Activated T-helper 1 cell treated with anti-CD3 and anti-CD28 coated beads, Interleukin-12 subunit alpha, Interleukin-12 subunit beta, Interleukin-2, Interleukin-4 antibody, amounts not matched to agents 30 ng/mL and 10 ng/mL and 1 ng/mL, durations not matched to agents 14 hours and 24 hours and 36 hours (primary cell): ENCODE measurements at places on chromosomes 2 and 18. TPM values are rescaled to one million over a fixed set of nuclear protein-coding genes. Genes with fewer than 3 reads are reported as not detected.

DNA sequence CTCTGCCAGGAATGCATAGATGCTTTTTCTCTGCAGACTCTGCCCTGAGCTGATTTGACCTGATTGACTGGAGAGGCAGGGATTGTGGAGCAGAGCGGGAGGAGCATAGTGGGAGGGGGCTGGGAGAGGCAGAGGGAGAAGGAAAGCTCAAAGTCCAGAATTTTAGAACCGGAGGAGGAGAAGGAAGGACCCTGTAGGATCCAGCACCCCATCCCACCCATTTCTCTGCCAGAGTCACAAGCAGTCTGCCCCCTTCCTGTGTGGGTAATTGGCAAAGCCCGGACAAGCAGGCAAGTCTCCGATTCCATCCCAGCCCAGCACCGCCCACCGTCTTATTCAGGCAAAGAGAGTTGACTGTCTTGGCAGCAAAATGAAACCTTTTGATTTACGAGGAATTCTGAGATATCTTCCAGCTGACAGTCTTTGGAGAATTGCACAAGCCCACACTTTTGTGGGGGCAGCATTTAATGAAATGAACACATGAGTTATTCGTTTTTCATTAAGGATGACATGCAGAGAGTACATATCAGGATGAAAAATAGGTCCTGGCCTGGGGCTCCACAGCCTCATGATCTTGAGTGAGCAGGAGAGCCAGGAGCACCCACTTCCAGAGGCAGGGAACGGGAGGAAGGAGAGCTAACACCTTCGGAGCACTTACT, 103.1 kb downstream of the MCFD2 start:
- no peaks in the 10 kb centered on the region for H3K36me3 ChIP-seq
- peaks cover 12% of the 10 kb centered on the region for H3K27me3 ChIP-seq
- no peak overlapping the region for H3K27ac ChIP-seq
- DNase-seq, result no peak
- no peak overlapping the region for H3K4me3 ChIP-seq

IFT172 gene
- 13.4 and 13.5 TPM in 2 replicates for total RNA-seq

ADD2 gene
- total RNA-seq, result 6.9 and 9.0 TPM in 2 replicates

- no peak overlapping the region for H3K4me3 ChIP-seq
- no peaks in the 10 kb centered on the region for H3K27me3 ChIP-seq
- no peak for DNase-seq
- no peak overlapping the region for H3K27ac ChIP-seq
- no peaks in the 10 kb centered on the region for H3K36me3 ChIP-seq
These were observed 13.0 kb downstream of the IMPA2 start for GRCh38 chr18:11994336-11994702.

GRCh38 chr2:42140496-42140895, 28.7 kb upstream of the EML4 start:
- H3K27ac ChIP-seq, result no peak overlapping the region
- no peak for DNase-seq
- H3K4me3 ChIP-seq, result no peak overlapping the region
- peaks cover 77% of the 10 kb centered on the region for H3K4me1 ChIP-seq

DNA sequence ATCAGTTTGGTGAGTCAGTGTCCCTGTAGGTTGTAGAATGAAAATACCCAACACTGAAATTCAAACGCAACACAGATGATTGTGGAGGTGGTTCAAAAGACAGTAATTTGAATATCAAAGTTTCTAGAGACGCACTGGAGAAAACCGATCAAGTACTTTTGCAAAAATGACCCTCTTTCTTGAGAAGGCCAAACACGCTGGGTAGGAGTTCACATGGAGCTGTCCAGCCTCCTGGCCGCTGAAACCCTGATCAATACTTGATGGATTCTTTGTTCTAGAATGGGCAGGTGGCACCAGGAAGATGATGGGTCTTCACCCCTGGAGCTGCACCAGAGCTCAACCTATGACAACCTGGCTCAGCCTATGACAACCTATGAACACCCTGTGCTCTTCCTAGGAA, 39.7 kb upstream of the UBE2F start:
- no peak overlapping the region for H3K27ac ChIP-seq
- peaks cover 24% of the 10 kb centered on the region for H3K4me1 ChIP-seq
- no peak for DNase-seq
- H3K36me3 ChIP-seq, result peaks cover 7% of the 10 kb centered on the region
- no peak overlapping the region for H3K4me3 ChIP-seq

DNA sequence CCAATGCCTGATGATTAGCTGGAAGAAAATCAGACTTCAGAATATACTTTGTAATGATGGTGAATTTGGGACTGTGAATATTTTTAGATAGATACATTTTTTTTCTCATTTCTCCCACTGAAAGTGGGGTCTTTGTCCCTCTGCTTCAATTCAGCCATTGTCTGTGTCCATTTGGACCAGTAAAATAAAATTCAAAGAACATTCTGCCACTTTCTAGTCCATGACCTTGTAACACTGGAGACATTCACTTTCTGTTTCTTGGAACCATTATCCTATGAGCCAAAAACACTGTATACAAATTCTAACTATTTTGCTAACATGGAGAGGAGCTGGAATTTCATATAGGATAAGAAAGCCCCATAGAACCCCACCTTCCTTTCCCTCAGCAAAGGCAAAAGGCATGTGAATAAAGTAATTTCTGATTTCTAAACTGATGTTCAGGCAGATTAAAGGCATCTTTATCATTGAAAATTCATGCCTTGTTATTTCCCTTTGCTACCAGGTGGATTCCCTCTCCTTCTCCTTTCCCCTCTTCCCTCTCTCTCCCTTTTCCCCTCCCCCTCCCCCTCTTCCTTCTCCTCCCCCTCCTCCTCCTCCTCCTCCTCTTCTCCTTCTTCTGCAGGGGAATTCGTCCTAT, 2010.4 kb upstream of the LRRTM1 start:
- no peaks in the 10 kb centered on the region for H3K27me3 ChIP-seq
- H3K4me1 ChIP-seq, result no peaks in the 10 kb centered on the region
- H3K27ac ChIP-seq, result no peak overlapping the region
- no peaks in the 10 kb centered on the region for H3K36me3 ChIP-seq
- no peak overlapping the region for H3K4me3 ChIP-seq
- DNase-seq, result no peak

LYPD6B gene
- not detected in 2 replicates for total RNA-seq

DYNAP gene
- not detected in 2 replicates for total RNA-seq

- peaks cover 15% of the 10 kb centered on the region for H3K36me3 ChIP-seq
- H3K27me3 ChIP-seq, result no peaks in the 10 kb centered on the region
- no peak overlapping the region for H3K4me3 ChIP-seq
- DNase-seq, result no peak
- peaks cover 12% of the 10 kb centered on the region for H3K4me1 ChIP-seq
These were observed 19.8 kb downstream of the RPRD1A start for GRCh38 chr18:36047521-36047920.

RNF103 gene
- total RNA-seq, result 13.6 and 14.3 TPM in 2 replicates

DNA sequence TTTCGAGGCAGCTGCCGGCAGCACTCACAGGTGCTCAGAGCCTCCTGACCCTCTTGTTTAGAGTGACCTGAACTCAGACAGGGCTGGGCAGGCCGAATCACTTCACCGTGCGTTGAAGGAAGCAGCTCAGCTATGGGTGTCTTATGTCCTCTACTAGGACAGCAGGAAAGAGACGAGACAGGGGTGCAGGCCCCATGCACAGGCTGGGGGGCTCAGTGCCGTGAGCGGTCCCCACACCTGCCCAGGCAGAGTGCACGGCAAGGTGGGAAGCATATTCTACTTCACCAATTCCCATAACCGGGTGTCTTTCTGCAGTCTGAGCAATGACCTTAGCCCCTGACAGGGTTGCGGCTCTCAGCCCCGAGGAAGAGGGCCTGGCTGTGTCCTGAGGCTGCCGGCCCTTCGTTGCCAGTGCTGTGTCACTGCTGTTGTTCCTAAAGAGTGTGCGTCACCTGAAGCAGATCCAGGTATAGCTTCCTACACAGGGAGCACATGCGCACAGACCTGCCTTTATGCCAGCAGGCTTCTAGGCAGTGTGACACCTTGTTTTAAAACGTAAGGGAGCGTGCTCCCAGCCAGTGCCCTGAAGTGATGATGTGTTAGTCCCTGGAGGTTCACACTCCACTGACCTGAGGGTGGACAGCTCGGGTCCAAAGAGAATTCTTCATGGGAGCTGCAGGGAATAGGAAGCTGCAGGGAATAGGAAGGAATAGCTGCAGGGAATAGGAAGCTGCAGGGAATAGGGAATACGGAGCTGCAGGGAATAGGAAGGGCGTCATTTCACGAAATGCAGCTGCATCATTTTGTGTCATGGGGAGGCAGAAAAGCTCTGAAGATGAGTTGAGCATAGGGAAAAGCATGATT, 207.9 kb upstream of the SALL3 start:
- no peak overlapping the region for H3K27ac ChIP-seq
- no peak for DNase-seq
- H3K4me3 ChIP-seq, result no peak overlapping the region
- no peaks in the 10 kb centered on the region for H3K4me1 ChIP-seq

GRCh38 chr2:196334710-196335109, 163.3 kb upstream of the STK17B start:
- H3K36me3 ChIP-seq, result no peaks in the 10 kb centered on the region
- H3K27ac ChIP-seq, result no peak overlapping the region
- no peaks in the 10 kb centered on the region for H3K4me1 ChIP-seq
- no peak overlapping the region for H3K4me3 ChIP-seq
- DNase-seq, result no peak
- H3K27me3 ChIP-seq, result peaks cover 2% of the 10 kb centered on the region

SH3RF3 gene
- 0.39 and 0.54 TPM in 2 replicates for total RNA-seq

REG3G gene
- not detected in 2 replicates for total RNA-seq

DNA sequence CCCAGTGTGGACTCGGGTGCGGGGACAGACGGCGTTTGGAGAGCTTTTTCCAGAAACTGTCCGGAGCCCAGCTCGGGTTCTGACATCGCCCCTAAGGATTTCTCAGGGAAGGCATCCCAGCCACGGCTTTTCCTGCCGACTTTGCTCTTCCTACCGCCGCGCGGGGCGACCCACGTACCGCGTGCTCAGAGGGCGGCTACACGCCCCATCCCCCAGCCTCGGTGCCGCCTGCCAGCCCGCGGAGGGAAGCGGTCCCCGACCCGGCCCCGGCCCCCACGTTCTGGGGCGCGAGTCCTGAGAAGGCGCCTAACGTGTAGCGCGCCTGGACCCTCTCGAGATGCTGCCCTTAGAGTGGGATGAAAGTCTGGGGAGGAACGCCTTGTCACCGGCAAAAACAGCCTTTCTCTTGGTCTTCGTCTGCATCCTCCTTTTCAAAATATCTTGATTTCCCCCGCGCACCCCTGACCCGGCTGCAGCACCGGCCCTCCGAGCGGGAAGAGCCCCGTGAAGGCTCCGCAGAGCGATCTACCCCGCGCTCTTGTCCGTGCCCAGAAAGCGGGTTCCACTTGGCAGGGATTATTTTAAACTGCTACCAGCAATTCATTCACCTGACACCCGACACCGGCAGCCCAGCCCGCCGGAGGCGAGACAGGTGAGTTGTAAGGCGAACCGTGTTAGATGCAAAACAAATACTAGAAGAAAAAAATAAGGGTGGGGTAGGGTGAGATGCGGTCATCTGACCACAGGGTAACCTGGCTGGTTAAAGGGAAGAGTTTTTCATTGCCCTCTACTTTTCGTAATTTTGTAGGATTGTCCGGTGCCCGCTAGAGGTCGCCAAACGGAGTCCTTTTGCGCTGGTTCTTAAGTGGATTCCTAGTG, 812 bp upstream of the KCNG3 start:
- peak overlapping the region; percentile 82 for H3K27ac ChIP-seq
- peaks cover 40% of the 10 kb centered on the region for H3K27me3 ChIP-seq
- H3K4me3 ChIP-seq, result peak overlapping the region; percentile 89
- H3K4me1 ChIP-seq, result peaks cover 9% of the 10 kb centered on the region
- peak; percentile 57 for DNase-seq

GRCh38 chr2:134917888-134918525, 615 bp upstream of the CCNT2 start:
- peaks cover 15% of the 10 kb centered on the region for H3K36me3 ChIP-seq
- H3K4me3 ChIP-seq, result peak overlapping the region; percentile 96
- H3K4me1 ChIP-seq, result peaks cover 22% of the 10 kb centered on the region
- H3K27ac ChIP-seq, result peak overlapping the region; percentile 97

- H3K27ac ChIP-seq, result no peak overlapping the region
- H3K27me3 ChIP-seq, result no peaks in the 10 kb centered on the region
- H3K4me3 ChIP-seq, result no peak overlapping the region
- H3K36me3 ChIP-seq, result peaks cover 5% of the 10 kb centered on the region
- H3K4me1 ChIP-seq, result peaks cover 11% of the 10 kb centered on the region
These were observed 10.8 kb upstream of the NAB1 start for GRCh38 chr2:190637903-190638618.

GRCh38 chr2:221025398-221025797, 546.7 kb downstream of the EPHA4 start:
- no peaks in the 10 kb centered on the region for H3K27me3 ChIP-seq
- H3K36me3 ChIP-seq, result no peaks in the 10 kb centered on the region
- peaks cover 8% of the 10 kb centered on the region for H3K4me1 ChIP-seq
- no peak overlapping the region for H3K27ac ChIP-seq

DNA sequence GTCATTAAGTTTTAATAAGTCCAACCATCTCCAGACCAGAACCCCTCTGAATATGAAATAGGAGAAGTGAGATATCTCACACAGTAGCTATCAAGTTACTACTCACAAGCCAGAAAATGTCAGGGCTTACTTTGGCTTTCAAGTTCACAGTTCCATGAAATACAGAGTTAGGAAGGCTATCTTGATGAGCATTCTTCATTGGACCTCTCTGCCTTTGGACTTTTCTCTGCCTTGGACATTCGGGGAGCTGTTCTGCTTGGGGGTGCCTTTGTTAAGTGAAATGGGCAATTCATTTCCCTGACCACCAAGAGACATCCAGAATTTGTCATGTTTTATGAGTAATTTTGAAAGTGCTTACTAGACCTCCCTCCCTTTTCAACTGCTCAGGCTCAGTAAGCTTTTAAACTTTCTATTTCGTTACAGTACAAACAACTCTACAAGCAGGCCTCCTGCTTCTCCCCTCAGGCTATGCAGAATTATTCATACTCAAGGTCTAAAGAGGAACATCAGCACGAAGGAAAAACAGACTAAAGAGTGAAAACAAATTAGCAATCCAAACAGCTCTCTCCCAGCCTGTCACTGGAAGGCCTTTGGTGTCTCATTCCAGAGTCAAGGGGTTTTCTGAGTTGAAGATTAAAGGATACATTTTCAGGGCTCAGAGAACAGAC, 95.3 kb downstream of the MREG start:
- DNase-seq, result no peak
- peaks cover 7% of the 10 kb centered on the region for H3K4me1 ChIP-seq
- peaks cover 7% of the 10 kb centered on the region for H3K27me3 ChIP-seq
- H3K27ac ChIP-seq, result no peak overlapping the region
- H3K4me3 ChIP-seq, result no peak overlapping the region

GRCh38 chr2:23436346-23437098, 51.5 kb downstream of the KLHL29 start:
- no peaks in the 10 kb centered on the region for H3K36me3 ChIP-seq
- H3K4me1 ChIP-seq, result peaks cover 20% of the 10 kb centered on the region
- H3K27ac ChIP-seq, result no peak overlapping the region
- peaks cover 23% of the 10 kb centered on the region for H3K27me3 ChIP-seq
- no peak overlapping the region for H3K4me3 ChIP-seq
